ENCODE measurements at places on chromosomes 3 and 15.

DNA sequence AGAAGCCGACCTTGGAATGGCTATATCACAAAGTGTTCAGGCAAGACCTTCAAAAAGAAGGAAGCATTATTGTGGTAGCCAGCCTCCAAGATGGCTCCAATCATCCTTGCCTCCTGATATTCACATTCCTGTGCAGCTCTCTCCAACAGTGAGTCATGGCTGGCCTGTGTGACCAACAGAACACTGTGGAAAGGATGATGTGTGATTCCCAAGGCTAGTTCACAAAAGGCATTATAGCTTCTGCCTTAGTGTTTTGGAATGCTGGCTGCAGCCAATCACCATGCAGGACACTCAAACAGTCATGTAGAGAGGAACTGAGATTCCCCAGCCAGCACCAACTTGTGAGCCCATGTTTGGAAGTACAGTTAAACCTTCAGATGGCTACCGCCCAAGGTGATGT is 102.6 kb downstream of the EFL1 start:
- DNase-seq = no peak

DNA sequence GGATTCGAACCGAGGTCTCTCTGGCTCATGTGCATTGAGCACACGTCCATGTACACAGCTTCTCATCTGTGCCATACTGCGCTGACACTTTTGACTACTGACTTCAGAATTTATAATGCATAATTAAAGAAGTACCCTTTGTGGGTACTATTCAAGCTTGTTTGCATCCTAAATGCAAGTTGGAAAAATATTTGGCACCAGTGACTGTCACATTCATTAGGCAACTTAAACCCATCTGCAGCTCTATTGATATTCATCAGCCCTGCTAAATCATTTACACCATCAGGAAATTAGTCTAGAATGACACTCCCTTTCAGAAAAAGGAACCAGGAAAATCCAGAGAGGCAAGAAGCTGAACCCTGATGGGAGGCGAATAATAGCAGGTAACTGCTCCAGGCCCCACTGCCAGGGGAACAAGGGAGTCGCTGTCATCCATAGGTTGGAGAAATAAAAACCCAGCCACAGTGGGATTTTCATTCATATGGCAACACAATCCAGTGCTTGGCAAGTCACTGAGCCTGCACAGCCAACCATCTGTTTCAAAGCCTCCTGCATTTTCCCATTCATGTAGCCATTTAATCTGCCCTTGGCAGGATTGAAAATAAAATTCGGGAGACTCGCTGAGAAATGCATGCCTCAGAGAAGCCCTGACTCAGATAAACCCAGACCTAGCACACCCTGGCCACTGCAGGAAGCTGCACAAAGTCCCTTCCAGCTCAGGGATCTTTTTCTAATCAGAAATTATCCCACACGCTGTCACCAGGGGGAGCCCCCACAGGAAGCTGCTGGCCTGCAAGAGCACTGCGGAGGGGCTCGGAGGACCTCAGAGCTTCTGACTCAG is 103.0 kb upstream of the VEPH1 start:
- peak; percentile 83 for DNase-seq

GRCh38 chr3:65945480-65945879 is 93.2 kb downstream of the MAGI1 start:
- no peak for DNase-seq

- no peak for DNase-seq
Observed at GRCh38 chr15:39596358-39597051, 15.6 kb downstream of the THBS1 start.

DNA sequence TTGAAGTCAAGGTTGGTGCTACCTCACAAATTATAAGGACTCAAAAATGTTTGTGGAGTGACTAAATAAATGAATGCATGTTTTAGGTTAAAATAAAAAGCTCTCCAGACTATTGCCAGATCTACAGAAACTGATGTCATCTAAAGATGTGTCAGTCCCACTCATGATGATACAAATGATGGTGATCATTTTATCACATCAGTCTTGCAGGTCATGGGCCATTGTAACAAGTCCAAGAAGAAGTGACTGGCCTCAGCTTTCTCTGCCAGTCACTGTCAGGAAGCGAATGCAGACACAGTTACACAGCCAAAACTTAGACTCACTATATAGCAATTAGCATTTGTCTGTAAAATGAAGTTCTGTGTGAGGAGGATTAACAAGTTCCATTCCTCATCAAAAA is 18.5 kb downstream of the ATP8B4 start:
- DNase-seq = no peak

GRCh38 chr3:16480861-16481545 is 32.5 kb downstream of the RFTN1 start:
- no peak for DNase-seq

DNA sequence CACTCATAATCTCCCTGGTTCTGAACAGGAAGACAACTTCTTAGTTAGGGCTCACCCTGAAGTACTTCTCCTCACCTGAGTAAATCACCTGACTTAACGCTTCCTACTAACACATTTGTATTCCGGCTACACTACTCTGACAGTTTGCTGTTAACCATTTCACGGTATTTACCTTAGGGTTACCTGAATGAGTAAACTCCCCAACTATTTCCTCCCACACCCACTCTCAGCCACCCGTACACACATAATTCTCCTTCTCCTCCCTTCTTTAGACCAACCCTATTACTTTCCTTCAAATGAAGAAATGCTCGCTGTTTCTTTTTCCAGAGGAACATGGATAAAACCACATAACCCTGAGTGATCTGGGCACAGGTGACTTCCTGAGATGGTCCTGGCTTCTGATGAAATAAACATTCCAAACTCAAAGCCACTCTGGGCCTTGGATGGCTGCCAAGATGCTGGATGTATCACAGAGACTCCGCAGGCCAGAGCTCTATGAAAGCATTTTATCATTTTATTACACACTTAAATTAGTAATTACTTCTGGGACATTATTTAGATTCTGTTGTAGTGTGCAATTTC is 183.6 kb upstream of the ATP11B start:
- DNase-seq = no peak

- no peak for DNase-seq
Observed at GRCh38 chr15:40369474-40369869, 11.5 kb downstream of the DISP2 start.

DNA sequence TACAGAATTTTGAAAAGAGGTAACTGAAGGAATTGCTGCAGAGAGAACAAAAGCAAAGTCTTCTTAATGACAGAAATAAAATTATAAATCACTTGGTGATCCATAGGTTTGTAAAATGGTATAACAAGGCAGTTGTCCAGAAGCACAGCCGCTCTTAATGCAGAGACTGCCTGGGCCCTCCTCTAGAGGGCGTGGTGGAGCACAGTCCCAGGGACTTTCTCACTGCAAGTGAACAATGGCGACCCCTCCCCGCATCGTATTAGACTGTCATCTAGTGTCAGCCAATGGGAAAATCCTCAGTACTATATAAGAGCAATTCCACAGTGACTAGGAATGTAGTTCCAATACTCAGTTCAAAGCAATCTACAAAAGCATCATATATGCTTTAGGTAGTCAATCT is 26.4 kb upstream of the ZBED2 start:
- no peak for DNase-seq

DNA sequence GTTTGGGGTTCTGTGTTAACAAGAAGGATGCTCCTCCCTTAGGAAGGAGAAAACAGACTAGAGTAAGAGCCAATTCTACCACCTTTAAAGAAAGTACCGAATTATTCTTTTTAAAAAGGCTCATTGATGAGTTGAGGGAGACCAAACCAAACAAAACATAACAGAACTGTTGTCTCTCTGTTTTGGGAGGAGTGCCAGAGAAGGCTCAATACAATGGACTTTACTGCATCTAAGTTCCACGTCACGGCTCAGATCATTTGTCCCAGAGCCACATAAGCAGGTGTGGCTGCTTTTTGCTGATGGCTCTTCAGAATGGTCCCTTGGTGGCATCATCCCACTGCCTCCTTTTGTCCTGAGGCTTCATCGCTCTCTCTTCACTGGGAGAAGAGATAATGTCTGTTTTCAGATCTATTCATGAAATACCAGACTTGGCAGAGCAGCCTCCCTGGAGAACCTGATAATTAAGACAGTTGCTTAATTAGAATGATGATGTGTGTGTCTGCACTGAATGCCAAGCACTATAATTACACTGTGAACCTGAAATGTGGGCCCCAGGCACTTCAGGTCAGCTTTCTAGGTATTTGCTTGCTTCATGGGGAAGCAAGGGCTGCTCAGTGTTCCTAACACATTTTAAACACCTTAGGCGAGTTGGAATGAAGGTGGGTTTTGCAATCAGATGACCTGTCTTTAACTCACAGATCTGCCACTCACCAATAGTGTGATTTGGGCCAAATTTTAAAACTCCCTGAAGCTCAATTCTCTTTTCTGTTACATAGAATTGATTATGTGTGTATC is 335.2 kb upstream of the MCTP2 start:
- DNase-seq = no peak

DNA sequence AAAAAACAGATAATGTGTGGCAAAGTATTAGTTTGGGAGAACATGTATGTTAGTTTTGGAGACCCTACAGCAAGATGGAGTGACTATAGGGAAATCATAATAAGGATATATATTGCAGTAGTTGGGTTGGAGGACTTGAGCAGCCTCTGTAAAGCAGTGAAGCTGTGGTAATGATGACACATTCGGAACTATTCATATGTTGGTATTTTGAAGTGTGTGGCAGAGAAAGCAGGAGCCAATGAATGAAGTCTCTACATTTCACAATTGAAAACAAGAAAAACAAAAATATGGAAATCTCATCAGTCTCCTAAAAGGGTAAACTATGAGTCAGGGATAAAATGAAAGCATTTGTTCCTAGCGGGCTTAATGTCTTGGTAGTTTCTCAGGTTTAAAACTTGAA is 645.9 kb downstream of the OTOL1 start:
- DNase-seq = no peak

- no peak for DNase-seq
Observed at GRCh38 chr15:61564785-61565184, 335.7 kb upstream of the RORA start.

DNA sequence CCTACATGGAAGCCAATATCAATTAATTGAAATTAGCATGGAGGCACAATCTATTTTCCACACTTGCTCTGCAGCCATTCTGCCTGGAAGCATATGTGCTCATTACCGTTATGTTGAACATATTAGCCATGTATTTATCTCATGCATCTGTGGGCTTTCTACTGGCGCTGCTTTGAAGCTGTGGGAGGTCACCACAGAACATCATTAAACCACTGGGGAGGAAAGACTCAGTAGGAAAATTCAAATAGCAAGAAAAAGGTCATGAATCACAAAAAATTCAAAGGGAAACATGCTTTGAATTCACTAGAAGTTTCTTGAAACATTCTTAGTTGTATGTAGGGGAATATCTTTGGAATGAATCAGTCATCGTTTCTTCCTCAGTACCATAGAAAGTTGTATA is 652.5 kb downstream of the EDEM1 start:
- peak; percentile 22 for DNase-seq

- peak; percentile 7 for DNase-seq
Observed at GRCh38 chr3:79247725-79248043, 520.1 kb downstream of the ROBO1 start.

- DNase-seq = no peak
Observed at GRCh38 chr15:73244333-73244732, 124.4 kb downstream of the HCN4 start.

- DNase-seq = no peak
Observed at GRCh38 chr15:77096541-77096940, 25.6 kb upstream of the TSPAN3 start.

DNA sequence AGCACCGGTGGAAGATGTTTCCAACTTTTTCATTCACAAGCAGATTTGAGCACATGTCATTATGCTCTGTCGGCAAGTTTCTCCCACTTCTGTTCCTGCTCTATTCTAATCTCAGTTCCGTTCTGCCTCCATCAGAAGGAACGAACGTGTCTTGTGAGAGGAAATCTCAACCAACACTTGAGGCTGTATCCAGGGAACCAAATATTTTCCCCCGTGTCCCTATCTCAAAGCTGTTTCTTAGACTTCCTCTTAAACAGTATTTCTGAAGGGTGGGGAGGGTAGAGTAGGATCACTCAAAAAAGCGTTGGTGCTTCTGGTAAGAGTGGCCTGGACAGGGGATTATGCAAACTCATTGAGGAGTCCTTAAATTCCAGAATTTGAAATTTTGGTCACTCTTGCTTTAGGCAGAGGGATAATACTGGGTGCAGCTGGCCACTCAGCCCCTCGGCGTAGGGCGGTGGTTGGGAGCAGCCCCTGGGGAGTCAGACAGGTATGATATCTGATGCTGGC is 54.9 kb downstream of the FRMD4B start:
- no peak for DNase-seq

- no peak for DNase-seq
Observed at GRCh38 chr3:189455009-189455408, 176.2 kb upstream of the TP63 start.

DNA sequence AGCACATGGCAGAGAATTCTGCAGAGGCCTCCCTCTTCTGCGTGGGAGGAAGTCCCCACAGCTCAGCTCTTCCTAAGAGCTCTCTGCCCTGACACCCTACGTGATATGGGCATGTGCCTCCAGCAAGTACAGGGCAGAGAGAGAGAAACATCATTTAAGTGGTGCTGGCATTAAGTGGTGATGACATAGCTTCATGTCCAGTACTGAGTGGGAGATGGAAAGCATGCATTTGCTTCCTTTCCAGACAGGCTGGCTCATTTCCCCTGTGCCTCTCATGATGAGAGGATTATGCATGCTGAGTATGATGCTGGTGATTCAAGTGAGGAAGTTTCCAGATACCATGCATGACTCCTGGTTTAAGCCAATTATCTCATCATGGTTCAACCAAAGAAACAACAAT is 26.9 kb downstream of the BFSP2 start:
- no peak for DNase-seq

- DNase-seq = no peak
Observed at GRCh38 chr15:93044301-93045190, 44.5 kb downstream of the RGMA start.

DNA sequence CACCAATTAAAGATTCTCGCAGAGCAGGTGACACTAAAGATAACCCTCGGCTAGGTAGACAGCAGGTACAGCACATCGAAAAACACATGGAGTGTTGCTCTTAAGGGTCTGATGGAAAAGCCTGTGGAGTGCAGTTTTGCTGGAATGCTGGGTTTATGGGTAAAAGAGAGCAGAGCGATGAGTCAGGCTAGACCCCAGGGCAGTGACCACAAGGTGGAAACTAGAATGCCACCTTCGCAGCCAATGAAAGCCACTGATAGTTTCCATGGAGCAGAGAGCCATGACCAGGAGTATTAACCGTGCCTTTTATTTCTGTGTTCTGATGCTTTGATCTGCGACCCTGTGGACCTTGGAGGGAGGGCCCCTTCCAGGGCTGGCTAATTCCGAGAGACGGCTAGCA is 149.8 kb downstream of the GABRB3 start:
- DNase-seq = no peak

GRCh38 chr3:42653560-42654330 is at the start of gene ZBTB47:
ZBTB47 (plus strand) TSS chr3:42653697; CDS start chr3:42658356, 4,659 bp downstream.
- DNase-seq = no peak
